ENCODE measurements at places on chromosomes 12 and 14.

DNA sequence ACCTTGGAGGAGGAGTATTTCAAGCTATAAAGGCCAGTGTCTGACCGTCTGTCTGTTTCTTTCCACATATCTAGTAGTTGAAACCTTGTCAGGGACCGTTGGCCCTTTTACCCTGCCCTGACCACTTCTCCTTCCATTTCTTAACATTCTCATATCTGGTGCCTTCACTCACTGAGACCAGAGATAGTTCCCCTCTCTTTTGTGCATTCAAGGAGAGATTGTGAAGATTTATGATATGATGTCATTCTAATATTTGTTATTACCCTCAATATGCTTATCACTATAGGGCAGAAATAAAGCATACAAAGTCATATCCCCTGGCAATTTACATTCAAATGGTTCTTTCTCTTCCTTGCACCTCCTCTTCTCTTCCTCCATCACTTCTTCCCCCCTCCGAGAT is 83.3 kb downstream of the PLXNC1 start:
- DNase-seq, result no peak

DNA sequence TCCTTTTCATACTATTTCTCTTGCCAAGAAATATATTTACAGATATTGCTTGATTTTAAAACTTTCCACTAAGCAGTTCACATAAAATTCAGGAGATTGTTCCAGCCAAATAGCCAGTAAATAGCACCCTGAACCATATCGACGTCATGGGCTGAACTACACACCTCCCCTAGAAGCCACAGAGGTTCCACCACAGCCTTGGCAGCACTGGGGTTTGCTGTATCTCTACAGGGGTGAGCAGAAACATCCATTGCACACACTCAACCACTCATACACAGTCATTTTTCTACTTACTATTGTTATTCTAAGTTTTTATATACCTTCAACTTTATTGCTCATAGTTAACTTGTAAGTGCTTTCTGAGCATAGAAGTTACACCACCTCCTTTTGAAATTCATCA is 8.1 kb upstream of the EIF2S3B start:
- DNase-seq, result no peak

DNA sequence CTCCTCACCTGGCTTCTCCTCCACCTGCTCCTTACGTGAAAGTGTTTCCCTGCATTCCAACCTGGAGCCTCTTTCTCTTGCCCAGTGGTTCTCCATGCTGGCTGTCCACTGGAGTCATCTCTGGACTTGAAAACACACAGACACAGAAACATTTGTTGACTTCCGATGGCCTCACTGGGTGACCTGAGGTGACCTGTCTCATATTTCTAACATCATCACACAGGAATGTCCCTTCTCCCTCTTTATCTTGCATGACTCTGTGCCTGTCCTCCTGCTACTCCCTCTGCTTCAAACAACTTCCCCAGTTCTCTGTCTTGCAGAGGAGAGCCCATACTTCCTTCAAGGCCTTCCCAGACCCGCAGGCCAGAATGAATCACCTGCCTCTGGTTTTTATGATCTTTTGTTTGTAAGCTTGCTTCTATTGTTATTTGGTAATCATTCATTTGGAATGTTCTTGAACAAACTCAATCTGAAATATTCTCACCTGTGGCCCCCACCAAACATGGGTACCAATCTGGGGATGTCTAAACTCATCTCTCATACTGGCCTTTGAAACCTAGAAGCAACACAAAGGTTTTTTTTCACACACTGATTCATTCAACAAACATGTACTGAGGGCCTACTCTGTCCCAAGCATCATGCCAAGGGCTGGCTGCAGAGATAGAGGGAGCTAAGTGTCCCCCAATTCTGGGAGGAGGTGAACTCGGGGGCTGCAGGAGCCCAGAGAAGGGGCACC is 9.7 kb upstream of the RIN3 start:
- DNase-seq, result no peak

DNA sequence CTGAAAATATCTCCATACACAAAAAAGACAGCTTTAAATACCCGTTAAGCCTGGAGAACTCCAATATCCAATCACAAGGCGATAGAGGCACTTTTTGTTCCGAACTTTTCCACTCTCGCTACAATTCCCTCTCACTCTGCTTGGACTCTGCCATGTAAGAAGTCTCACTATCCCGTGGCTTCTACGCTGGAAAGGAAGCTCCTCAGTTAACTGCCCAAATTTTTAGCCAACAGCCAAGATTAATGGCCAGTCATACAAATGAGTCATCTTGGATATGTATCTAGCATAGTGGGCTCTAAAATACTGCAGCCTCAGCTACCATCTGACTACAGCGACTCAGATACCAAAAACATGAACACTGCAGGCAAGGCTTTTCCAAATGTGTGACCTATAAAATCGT is 45.5 kb upstream of the RERGL start:
- DNase-seq, result no peak

DNA sequence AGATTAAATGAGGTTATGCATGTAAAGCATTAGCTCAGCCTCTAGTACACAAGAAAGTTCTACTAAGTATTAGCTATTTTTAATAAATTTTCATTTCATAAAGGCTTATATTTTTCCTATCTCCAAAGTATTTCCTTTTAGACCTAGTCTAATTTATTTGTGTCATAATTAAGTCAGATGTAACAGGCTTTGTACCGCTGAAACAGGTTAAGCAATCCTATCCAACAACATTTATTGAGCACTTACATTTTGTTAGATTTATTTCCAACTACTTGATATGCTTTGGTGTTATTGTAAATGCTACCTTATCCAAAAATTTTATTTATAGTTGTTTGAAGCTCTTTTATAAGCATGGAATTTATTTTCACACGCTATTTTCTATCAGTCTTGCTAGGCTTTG is 1.8 kb upstream of the PARP2 start:
- DNase-seq, result no peak

- DNase-seq, result peak; percentile 45
Measured at GRCh38 chr12:1842905-1843640, 22.7 kb downstream of the LRTM2 start.

GRCh38 chr14:55964091-55964490 is 154.1 kb upstream of the PELI2 start:
- DNase-seq, result no peak

GRCh38 chr12:29050503-29050902 is 98.6 kb upstream of the FAR2 start:
- no peak for DNase-seq

- peak; percentile 65 for DNase-seq
Measured at GRCh38 chr12:53049571-53050318, at the start of gene TNS2. TNS2 (plus strand) TSS chr12:53050065; CDS start chr12:53050186, 121 bp downstream.

DNA sequence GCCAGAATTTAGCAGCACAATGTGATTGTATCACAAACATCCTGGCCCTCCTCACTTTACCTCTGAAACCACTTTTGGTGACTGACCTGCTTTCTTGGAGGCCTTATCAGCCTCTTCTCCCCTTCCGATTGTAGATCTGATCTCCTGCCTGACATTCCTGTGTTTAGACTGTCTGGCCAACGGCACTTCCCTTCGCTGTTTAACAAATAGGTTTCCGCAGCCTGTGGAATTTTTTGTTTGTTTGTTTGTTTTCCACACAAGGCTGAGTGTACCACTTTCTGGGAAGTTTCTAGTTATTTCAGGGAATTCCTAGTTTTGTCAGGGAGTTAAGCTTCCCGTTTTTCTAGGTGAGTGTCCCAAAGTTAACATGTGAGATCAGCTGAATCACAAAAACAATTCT is 65.9 kb upstream of the CDKN3 start:
- no peak for DNase-seq

DNA sequence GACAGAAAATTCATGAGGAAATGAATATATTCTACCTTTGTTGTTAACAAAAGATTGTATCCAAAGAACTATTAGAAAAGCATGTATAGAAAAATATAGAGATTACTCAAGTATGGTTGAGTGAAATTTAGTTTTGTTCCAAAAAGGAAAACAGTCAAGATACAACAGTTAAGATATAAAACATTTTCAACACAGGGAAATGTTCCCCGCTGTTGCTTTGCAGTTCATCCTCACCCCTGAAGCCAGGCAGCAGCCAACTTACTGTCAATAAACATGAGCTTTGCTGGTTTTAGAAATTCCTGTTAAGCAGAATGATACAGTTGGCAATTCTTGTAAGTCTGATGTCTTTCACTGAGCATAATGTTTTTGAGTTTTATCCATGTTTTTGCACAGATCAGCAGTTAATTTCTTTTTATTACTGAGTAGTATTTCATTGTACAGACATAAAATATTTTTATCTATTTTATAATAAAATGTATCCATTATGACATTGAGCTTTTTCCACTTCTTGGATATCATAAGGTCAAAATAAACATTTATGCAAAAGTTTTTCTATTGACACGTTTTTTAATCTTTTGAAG is 1.2 kb upstream of the CLEC2B start:
- DNase-seq, result no peak

GRCh38 chr12:80118565-80119324 is 19.4 kb downstream of the OTOGL start:
- no peak for DNase-seq

- no peak for DNase-seq
Measured at GRCh38 chr12:53219292-53219955, 12.4 kb upstream of the ITGB7 start.

- no peak for DNase-seq
Measured at GRCh38 chr12:91852634-91853033, 293.0 kb downstream of the BTG1 start.

- DNase-seq, result no peak
Measured at GRCh38 chr14:24285351-24285750, 14.0 kb upstream of the RABGGTA start.

DNA sequence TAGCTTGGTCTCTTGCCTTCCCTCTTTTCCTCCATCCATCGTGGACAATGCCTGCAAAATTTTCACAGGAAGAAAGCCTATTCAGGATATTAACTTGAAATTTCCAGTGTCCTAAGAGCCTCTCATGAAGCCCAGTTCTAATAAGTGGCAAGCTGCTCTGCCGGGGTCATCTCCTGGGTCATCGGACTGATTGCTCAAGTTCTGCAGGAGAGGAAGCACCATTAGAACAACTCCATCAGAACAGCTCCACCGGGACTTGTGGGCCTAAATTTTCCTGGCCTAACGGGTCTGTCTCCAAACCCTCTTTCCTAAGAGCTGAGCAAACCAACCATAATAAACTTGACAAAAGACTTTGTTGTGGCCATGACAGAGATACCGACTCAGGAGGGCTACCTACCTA is 13.9 kb downstream of the ERG28 start:
- DNase-seq, result no peak

- DNase-seq, result no peak
Measured at GRCh38 chr12:48446161-48446776, 26.1 kb upstream of the ANP32D start.

GRCh38 chr14:91343051-91343450 is 74.6 kb downstream of the CCDC88C start:
- no peak for DNase-seq

DNA sequence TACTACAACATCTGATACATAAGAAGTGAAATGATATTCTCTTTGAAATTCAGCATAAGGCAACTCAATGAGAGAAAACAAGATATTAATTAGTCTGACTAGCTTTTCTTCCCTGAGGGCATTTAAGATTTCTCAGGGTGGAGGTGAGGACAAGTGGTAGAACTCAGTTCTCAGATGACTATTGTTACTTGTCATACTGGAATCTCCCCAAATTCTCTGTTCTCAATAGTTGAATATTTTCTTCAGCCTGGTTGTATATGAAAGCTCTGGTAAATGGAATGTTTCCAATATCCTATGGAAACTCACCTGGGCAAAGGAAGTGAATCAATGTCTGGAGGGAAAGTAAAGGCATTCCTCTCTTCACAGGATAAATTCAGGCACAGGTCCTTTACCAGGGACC is 18.2 kb upstream of the ITGA5 start:
- no peak for DNase-seq

DNA sequence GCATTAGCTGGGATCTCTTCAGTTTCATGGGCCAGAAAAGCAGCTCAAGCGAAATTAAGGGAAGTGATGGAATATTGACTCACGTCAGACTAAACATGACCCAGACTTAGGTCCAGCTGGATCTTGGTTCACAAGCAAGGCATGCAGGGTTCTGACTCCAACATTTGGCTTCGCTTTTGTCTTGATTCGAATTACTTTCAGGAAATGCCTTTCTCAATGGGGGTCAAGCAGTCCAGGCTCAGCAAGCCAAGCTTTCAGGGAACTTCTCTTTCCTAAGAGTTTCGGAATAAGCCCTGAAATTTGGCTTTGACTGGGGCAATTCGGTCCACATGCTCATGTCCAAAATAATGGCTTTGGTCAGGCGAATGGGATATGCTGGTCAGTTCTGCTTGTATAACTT is 678.7 kb upstream of the TMEM132C start:
- DNase-seq, result no peak

GRCh38 chr14:71208702-71209357 is 301.6 kb downstream of the PCNX1 start:
- no peak for DNase-seq

DNA sequence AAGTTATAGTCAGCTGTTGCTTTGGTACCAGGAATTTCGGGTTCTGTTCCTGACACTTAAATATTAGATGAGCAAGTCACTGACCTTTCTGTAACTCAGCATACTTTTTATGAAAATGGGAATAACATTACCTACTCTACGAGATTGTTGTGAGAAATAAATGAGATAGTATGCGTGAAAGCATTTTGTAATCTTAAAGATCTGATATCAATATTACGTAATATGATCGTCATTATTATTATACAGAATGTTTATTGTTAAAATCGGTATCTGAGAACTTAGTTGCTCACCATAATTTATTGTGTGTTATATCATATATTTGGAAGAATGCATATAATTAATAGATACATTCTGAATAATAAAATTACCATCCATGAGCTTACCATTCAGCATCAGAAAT is 6.1 kb upstream of the NECAP1 start:
- DNase-seq, result no peak

- DNase-seq, result no peak
Measured at GRCh38 chr14:51780741-51781140, 79.7 kb upstream of the GNG2 start.

GRCh38 chr14:75928690-75929181 is 53.1 kb downstream of the TGFB3 start:
- DNase-seq, result no peak

GRCh38 chr14:99324291-99324690 is 52.3 kb upstream of the BCL11B start:
- DNase-seq, result no peak

DNA sequence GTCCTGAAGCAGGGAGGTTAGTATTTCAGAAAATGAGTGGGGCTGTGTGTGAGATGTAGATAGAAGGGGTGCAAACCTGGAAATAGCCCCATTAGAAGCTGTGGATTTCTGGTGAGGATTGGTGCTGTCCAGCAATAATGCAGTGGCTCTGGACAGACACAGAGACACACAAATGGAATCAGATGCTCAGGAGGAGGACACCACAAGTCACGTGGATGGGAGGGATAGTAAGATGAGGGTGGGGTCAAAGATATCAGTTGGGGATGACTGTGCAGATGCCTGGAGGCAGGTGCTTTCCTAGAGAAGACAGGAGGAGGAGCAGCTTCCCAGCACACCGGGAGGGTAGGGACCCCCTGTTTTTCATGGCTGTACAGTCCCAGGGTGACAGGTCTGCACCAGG is 136.5 kb downstream of the PLXNC1 start:
- DNase-seq, result no peak

- no peak for DNase-seq
Measured at GRCh38 chr12:110575326-110575725, 7.8 kb downstream of the PPTC7 start.

Data from breast epithelium (tissue), 4 donors.